Activated CD8-positive, alpha-beta memory T cell treated with anti-CD3 and anti-CD28 coated beads for 48 hours (primary cell): ENCODE measurements at places on chromosomes 7 and 10.

- no peak for DNase-seq
Observed at GRCh38 chr10:71527135-71527534, 130.4 kb downstream of the CDH23 start.

- no peak for DNase-seq
Observed at GRCh38 chr7:99155211-99155610, 11.3 kb upstream of the SMURF1 start.

- no peak for DNase-seq
Observed at GRCh38 chr10:132397036-132397541, at the start of gene PWWP2B. Gene PWWP2B, plus strand, starts transcription at chr10:132397200. Its CDS starts 27 bp downstream, at chr10:132397227.

DNA sequence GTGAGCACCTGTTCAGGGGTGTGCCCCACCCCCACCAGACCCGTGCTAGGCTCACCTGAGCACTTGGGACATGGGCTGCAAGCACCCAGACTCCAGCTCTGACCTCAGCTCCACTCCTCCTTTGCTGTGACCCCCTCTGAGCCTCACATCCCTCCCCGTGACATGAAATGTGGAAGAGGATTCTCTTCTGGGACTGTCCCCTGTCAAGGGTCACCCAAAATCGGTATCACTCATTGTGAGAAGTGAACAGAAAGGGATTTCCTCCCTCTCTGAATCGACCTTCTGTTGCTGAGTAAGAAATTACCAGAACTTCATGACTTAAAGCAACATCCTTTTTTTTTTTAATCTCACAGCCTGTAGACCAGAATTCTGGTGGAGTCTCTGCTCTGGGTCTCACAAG is 6.2 kb upstream of the CHST15 start:
- no peak for DNase-seq

- DNase-seq = no peak
Observed at GRCh38 chr7:137966641-137967142, 35.2 kb downstream of the CREB3L2 start.

DNA sequence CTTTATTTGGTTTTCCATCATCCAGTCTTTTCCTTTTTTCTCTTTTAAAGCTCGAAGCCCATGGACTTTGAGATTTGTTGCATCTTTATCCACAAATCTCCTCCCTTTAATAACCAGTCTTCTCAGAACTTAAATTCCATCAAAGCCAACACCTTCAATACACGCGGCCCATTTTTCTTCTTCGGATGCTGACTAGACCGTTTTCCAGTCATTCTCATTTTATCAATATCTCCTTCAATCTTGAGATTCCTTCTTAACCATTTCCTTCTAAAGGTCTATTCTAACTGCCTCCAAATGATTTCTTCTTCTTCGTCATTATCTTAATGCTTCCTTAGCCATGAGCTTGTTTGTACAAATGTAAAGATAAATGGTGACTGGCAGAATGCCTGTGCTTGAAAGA is 173.5 kb downstream of the BAMBI start:
- DNase-seq = no peak

DNA sequence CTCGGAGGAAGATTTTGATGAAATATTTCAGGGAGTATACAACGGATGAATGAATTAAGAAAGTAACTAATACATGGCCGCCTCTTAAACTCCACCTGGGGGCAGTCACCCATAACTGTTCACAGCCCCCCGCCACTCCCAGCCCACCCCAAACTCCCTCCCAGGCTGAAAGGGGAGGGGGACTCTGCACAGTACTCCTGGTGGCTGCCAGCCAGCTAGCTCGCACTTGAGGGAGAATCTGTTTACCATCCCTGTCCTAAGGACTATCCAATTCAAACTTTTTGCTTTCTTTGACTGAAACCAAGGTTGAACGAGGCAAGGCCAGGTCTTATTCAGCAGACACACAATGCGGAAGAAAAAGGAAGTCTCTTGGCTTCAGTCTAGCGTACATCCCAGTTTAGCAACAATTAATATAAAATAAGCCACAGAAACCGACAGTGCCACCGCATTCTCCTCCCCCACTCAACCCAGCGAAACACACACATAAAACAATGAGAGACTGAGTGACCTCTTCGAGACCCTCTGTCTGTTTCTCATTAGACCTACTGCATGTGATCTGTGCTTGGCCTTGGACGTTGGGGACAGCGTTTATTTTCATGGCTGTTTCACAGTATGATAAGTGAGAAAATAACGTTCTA is 219.5 kb downstream of the GLI3 start:
- no peak for DNase-seq

GRCh38 chr7:29965030-29965429 is 24.6 kb downstream of the SCRN1 start:
- no peak for DNase-seq

DNA sequence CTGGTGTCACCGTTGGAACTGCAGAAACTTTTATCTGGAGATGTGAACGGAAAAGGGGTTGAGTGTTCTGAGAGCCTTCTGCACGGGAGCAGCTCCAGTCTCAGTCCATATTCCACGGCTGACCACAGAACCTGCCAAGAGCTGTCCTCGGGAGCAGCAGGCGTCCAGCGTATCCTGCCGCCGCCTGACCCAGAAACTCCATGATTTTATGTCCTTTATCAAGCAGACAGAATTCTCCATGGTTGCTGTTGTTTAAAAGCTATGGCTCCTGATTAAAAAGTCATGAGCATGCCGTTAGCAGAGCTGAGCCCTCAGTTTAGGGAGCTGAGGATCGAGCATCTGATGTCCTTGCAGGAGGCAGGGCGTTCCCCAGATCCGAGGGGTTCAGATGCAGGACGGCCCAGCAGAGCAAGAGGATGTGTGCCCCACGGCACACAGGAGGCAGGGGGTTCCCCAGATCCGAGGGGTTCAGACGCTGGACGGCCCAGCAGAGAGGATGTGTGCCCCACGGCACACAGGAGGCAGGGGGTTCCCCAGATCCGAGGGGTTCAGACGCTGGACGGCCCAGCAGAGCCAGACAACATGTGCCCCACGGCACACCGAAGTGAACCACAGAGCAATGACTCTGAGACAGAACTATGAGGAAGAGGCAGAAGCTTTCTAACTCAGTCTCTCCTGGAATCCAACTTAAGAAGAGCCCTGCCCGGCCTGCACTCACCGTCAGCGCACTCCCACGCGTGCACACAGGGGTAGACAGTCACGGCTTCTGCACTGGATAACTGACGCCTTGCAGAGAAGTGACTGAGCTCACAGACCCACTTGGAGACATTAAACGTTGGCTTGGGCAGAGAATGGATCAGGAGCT is 96.4 kb downstream of the WDR37 start:
- no peak for DNase-seq

DNA sequence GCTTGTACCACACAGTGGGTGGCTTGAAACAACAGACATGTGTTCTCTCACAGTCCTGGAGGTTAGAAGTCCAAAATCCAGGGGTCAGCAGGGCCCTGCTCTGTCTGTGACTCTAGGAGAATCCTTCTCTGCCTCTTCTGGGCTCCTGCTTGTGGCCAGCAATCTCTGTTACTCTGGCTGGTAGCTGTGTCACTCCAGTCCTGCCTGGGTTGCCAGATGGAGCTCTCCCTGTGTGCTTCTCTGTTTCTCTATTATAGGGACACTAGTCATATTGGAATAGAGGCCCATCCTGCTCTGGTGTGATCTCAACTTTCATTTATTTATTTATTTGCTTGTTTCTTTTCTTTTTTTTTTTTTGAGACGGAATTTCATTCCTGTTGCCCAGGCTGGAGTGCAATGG is 276.6 kb upstream of the GALNT17 start:
- DNase-seq = no peak

DNA sequence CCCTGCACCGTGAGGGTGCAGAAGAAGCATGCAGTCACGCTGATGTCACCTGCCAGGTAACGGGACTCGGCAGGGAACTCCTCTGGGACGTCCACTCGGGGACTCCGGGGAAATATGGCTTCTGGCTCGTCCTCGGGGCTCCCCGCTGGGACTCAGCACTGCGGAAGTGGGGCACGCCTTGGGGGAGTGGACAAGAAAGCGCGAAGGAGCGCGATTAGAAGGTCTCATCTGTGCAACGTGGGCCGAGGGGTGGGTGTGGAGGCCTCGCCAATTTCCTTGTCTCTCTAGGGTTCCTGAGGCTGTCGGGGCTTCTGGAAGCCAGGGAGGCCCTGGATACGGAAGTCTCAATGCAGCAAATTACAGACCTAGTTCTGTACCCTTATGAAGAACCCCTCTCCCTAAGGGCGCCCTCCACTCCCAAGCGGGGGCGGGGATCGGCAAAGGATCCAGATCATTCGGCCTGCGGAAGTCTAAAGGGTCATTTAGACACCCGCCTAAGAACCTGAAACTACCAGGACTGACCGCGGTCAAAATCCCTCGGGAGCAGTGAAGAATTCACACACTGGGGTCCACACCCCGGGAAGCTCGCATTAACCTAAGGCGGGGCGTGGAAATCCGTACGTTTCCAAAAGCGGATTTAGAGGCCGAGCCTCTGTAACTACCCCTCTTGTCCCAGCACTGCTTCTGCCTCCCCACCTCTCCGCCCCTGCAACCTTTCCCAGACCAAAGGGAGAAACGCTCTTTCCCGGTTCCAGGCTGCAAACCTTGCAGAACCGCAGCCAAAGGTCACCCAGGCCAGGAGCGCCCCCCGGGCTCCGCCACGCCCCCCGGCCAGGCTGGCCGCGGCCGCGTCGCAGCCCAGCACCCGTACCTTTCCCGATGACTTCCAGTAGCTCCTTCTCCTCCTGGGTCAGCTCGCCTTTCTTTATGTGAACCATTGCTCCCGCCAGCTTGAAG is 640 bp downstream of the ANKMY2 start:
- peak; percentile 10 for DNase-seq

GRCh38 chr10:1657479-1657878 is 79.8 kb downstream of the ADARB2 start:
- DNase-seq = no peak

DNA sequence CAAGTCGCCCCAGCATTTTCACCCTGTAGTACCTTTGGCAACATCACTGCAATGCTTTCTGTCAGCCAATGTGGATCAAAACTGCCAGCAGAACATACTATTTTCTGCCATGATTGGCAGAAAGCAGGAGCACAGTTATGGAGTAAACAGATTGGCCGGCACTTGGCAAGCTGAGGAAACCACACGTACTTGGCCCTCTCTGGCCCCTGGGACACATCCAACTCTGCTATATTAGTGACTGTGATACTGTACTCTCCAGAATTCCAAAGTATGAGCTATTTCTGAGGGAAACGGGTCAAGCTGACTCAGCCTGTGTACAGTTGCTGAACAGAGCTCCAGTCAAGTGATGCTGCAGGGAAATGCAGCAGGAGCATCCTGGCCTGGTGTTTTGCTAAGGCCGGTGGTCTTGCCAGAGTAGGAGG is 39.8 kb upstream of the LANCL2 start:
- no peak for DNase-seq

DNA sequence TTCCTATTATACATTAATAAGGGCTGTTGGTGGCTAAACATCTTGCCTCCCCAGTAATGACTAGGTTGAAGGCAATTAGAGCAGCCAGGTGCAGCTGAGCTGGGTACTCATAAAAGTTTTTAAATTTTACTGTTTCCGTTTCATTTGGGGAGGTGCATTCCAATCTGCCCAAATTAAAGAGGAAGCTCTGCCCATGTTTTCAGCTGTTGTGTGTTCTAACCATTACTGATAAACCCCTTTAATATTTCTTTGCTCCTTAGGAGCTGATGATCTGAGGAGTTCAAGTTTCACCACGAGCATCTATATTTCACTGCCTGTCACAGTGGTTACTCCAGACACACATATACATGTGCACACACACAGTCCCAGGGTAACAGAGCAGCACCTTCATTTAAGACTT is 94.4 kb downstream of the JAZF1 start:
- DNase-seq = no peak

GRCh38 chr10:14325325-14325955 is 5.3 kb downstream of the FRMD4A start:
- DNase-seq = no peak

DNA sequence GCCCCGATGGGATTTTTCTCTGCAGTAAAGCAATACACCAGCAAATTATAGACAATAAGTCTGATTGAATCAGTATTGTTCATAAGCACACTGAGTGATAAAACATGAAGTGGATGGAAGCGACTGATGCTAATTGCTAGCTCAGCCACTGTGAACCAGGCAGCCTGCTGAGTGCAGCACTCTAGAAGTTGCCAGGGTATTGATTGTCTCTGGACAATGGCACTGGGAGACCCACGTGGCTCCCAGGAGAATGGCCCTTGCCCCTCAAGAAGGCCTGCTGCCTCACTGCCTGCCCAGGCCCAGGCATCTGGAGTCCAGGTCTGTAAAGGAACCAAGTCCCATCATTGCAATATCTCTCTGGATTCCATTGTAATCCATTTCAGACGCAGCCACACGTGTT is 80.4 kb upstream of the TCERG1L start:
- DNase-seq = no peak

- peak; percentile 52 for DNase-seq
Observed at GRCh38 chr10:132448248-132448731, 51.3 kb downstream of the PWWP2B start.

DNA sequence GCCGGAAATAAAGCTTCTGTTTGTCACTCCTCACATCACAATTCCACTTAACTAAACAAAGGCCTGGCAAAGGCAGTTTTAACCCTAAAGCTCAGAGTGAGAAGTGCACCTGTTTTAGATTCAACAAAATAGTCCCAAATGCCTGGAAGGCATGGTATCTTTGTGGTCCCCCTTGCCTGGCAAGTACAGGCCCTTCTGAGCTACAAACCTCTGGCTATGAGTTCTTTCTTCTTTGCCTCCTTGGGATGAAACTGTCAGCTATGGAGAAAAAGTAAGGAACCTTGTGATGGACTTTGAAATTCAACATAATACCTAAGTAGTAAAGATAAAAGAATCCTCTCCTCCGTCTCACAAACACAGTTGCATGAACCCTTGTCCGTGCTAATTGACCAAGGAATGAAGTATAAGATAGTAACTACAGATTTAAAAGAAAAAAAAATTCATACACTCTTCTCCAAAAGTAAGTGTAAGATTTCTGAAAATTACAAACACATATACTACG is 244.5 kb upstream of the ETV1 start:
- DNase-seq = no peak

DNA sequence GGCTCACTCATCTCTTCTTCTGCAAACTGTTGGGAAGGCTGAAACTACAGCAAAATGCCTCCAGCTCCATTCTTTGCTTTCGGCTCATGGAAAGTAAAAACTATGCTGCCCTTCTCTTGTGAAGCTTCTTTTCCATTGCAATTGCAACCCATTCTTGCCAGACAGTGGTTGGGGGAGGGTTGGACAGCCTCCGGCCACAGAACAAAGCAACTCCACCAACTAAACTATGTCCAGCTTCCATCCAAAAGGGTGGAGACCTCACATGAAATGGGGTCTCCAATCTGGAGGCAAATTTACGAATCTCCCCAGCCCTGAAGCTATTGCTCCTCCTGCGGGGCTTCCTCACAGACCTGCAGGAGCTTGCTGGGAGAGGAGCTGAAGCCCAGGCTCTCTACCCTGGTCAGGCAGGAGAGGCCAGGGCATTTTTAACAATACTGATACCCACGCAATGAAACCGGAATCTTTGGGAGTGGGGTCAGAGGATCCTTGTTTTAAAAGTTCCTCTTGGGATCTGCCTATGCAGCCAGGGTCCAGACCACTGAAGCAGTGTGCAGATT is 549 bp downstream of the GPNMB start:
- no peak for DNase-seq
